ENCODE measurements at places on chromosomes 1 and 21. TPM values are rescaled to one million over a fixed set of nuclear protein-coding genes. Genes with fewer than 3 reads are reported as not detected.

The DCLRE1B gene
- 8.1 TPM for total RNA-seq

The NPPB gene
- 333 TPM for total RNA-seq

The KRTAP7-1 gene
- not detected for total RNA-seq

The HES3 gene
- not detected for total RNA-seq

The EPRS1 gene
- 159 TPM for total RNA-seq

The ALPL gene
- 45.4 TPM for total RNA-seq

The TFF2 gene
- not detected for total RNA-seq

- H3K36me3 ChIP-seq, result no peaks in the 10 kb centered on the region
- no peaks in the 10 kb centered on the region for H3K27me3 ChIP-seq
- H3K4me3 ChIP-seq, result no peak overlapping the region
- no peak for DNase-seq
- no peaks in the 10 kb centered on the region for H3K4me1 ChIP-seq
These were observed 137.2 kb downstream of the KCTD3 start for GRCh38 chr1:215704089-215704860.

- DNase-seq, result no peak
- no peaks in the 10 kb centered on the region for H3K27me3 ChIP-seq
- H3K4me3 ChIP-seq, result no peak overlapping the region
- no peaks in the 10 kb centered on the region for H3K4me1 ChIP-seq
- no peak overlapping the region for H3K27ac ChIP-seq
These were observed 20.4 kb upstream of the PDE9A start for GRCh38 chr21:42632771-42633690.

GRCh38 chr1:788835-789234 lies 102.4 kb upstream of the OR4F16 start:
- DNase-seq, result peak; percentile 14
- no peaks in the 10 kb centered on the region for H3K36me3 ChIP-seq
- H3K27ac ChIP-seq, result no peak overlapping the region
- no peak overlapping the region for H3K4me3 ChIP-seq
- H3K27me3 ChIP-seq, result no peaks in the 10 kb centered on the region
- H3K4me1 ChIP-seq, result no peaks in the 10 kb centered on the region

GRCh38 chr1:91870322-91870721 lies 15.6 kb downstream of the TGFBR3 start:
- peaks cover 5% of the 10 kb centered on the region for H3K4me1 ChIP-seq
- H3K36me3 ChIP-seq, result no peaks in the 10 kb centered on the region
- H3K27me3 ChIP-seq, result no peaks in the 10 kb centered on the region
- no peak overlapping the region for H3K4me3 ChIP-seq
- no peak overlapping the region for H3K27ac ChIP-seq
- no peak for DNase-seq

- H3K36me3 ChIP-seq, result no peaks in the 10 kb centered on the region
- no peak overlapping the region for H3K27ac ChIP-seq
- H3K4me3 ChIP-seq, result no peak overlapping the region
- H3K4me1 ChIP-seq, result no peaks in the 10 kb centered on the region
- no peak for DNase-seq
These were observed 1.7 kb upstream of the AIRE start for GRCh38 chr21:44283948-44284347.

- no peaks in the 10 kb centered on the region for H3K36me3 ChIP-seq
- H3K4me3 ChIP-seq, result no peak overlapping the region
- no peak overlapping the region for H3K27ac ChIP-seq
- no peak for DNase-seq
These were observed 35.1 kb upstream of the DISC1 start for GRCh38 chr1:231591466-231591865.

DNA sequence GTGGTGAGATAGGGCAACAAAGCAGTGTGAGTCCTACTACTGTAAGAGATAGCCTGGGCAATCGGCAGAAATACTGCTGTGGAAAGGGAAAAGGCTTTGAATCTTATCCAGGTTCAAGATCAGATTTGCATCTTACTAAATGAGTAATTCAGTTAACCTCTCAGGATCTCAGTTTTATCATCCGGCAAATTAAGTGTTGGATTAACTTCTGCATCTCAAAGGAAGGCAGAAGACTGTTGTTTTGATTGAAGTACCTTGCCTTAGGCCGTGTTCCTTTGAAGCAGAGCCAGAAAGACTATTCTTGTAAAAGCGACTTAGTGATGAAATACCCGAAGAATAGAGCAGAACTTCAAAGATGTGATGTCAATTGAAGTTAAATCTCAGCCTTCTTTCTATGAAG lies 612.9 kb upstream of the USP24 start:
- DNase-seq, result no peak
- H3K4me1 ChIP-seq, result peaks cover 17% of the 10 kb centered on the region
- no peaks in the 10 kb centered on the region for H3K36me3 ChIP-seq
- peak overlapping the region; percentile 3 for H3K27ac ChIP-seq
- no peak overlapping the region for H3K4me3 ChIP-seq

GRCh38 chr1:151923422-151923821 lies 14.1 kb upstream of the THEM4 start:
- no peak overlapping the region for H3K27ac ChIP-seq
- H3K4me3 ChIP-seq, result no peak overlapping the region
- peaks cover 9% of the 10 kb centered on the region for H3K27me3 ChIP-seq
- no peak for DNase-seq
